ENCODE measurements at places on chromosomes 1 and 21.

- no peak for DNase-seq
These were observed 1.8 kb upstream of the GJA4 start for GRCh38 chr1:34790985-34791384.

GRCh38 chr1:176626572-176627061 is 163.6 kb downstream of the PAPPA2 start:
- no peak for DNase-seq

GRCh38 chr1:54230507-54231339 is 30.8 kb downstream of the MRPL37 start:
- no peak for DNase-seq

- no peak for DNase-seq
These were observed 85.7 kb downstream of the NENF start for GRCh38 chr1:212518188-212519054.

- DNase-seq, result no peak
These were observed 6.0 kb upstream of the SHISA4 start for GRCh38 chr1:201882665-201883132.

All from tibial nerve (tissue), 4 donors.